NCI-H1417 (cell line): ENCODE measurements at places on chromosomes 5 and 9.

- no peak for DNase-seq
Measured at GRCh38 chr5:45793638-45794532, 97.7 kb upstream of the HCN1 start.

- no peak for DNase-seq
Measured at GRCh38 chr5:41218929-41219657, 5.8 kb upstream of the C6 start.

DNA sequence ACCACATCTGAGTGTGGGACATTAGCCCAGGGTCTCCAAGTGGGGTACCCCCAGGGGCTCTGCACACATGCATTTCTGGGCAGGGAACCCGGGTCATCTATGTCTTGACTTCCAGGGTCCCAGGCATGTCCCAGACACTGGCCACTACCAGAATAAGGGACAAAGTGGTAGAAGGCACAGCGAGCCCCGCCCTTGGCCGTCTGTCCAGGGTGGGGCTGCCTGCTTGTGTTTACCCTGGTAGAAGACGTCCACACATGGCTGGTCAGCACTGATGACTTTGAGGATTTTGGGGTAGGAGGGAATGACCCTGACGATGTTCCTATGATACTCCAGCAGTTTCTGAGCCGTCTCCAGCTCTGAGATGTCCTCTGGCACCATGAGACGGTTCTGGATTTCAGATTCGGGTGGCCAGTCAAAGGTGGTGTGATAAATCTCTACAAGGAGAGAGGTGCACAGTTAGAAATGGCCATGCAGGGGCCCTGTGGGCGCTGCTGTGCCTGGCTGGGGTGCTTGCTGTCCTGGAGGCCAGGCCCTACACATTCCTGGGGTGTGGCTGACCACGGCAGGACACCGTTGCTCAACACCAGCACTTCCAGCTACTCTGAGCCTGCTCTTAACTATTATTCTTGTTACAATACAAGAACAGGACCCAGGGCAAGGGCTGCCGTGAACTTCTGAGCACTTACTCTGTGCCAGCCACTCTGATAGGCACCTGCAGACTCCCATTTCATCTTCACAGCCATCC lies 51.3 kb downstream of the AK8 start:
- no peak for DNase-seq

- DNase-seq, result no peak
Measured at GRCh38 chr5:159178978-159179377, 30.4 kb downstream of the RNF145 start.

DNA sequence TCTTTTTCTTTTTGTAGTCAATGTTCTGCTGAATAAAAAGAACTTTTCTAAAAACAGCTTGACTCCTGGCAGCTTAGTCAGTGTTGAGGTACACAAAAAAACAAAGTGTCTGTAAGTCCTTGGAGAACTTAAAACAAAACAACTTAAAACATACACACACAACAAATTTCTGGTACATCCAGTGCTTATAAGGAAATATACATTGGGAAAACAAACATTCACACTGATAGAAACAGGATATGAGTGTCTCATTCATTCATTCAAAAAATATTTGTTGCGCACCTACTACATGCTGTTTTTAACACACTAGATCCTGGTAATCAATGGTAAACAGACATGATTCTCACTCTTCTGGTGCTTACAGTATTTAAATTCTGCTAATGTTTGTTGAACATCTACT lies 27.4 kb upstream of the MEGF9 start:
- DNase-seq, result no peak

DNA sequence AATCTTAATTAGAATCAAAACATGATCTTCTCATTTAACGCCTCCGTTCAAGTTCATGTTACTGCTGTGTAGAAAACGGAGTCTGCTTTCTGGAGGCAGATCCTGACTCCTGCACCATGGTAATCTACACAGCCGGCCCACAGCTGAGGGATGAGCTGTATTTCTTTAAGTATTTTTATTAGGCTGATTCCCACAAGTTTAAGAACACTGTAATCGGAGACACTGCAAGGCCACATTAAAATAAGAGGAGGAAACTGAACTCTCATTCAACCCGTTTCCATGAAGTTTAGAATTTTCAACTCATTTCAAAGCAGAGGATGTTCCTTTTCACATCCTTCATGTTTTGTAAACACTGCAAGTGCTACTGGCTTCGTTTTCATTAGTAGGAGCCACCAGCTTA lies 372.2 kb downstream of the NFIB start:
- DNase-seq, result no peak
